ENCODE measurements at places on chromosomes 2 and 18. TPM values are rescaled to one million over a fixed set of nuclear protein-coding genes. Genes with fewer than 3 reads are reported as not detected.

DNA sequence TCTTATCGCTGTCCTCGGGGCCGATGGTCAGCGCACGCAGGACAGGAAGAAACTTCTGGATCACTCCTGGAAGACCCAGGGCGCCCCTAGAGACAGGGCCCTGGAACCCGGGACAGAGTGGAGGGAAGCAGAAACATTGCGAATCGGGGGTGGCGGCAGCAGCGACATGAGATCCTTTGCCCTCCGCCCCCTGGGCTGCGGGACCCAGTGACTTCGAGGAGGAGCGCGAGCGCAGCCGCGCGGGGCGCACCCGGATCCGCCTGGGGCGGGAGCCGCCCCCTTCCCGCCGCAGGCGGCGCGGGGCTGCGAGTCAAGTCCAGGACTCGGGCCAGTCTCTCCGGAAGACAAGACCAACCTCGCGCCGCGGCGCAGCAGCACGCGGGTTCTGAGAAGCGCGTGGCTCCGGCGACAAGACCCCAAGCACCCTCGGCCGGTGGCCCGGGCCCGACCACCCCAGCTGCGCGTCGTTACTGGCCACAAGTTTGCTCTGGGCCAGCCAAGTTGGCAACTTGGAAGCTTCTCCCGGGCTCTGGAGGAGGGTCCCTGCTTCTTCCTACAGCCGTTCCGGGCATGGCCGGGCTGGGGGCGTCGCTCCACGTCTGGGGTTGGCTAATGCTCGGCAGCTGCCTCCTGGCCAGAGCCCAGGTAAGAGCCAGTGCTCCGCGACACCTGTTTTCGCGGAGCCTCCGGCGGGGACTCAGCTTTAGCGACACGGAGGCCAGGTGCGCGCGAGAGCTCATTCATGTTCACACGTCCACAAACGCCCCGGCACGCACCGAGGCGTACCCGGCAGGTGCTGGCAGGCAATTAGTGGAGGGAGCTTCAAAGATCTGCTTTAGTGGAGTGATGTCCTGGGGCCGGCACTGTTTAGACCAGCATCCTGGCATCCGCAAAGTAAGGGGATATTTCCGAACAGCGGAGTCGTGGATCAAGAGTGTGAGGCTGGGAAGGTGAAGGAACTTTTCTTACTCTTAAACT, at the start of gene PTH2R:
Gene PTH2R, plus strand, starts transcription at position 319 of the 978 bp plus-strand sequence. Its CDS starts 252 bp downstream, at position 571.
- peak; percentile 28 for DNase-seq

DNA sequence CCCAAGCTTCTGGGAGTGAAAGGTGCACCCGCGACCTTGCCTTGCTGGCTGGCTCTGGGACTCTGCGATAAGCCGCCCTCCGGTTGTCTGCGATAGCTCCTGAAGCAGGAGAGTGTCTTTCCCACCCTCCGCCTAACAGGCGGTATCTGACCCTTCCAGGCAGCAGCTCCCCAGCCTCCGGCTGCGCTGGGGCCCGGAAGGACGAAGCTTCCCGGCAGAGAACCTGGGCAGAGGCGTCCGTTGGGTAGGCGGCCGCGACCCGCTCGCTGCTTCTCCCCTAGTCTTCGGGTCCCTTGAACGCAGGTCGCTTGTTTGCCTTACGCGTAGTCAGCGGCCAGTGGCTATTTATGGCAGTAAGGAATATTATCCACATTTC, 446 bp upstream of the RHBDD1 start:
- DNase-seq = no peak

GRCh38 chr2:237699870-237700511, 72.6 kb downstream of the LRRFIP1 start:
- DNase-seq = no peak

- no peak for DNase-seq
Observed at GRCh38 chr2:105777506-105778055, 32.9 kb downstream of the NCK2 start.

DNA sequence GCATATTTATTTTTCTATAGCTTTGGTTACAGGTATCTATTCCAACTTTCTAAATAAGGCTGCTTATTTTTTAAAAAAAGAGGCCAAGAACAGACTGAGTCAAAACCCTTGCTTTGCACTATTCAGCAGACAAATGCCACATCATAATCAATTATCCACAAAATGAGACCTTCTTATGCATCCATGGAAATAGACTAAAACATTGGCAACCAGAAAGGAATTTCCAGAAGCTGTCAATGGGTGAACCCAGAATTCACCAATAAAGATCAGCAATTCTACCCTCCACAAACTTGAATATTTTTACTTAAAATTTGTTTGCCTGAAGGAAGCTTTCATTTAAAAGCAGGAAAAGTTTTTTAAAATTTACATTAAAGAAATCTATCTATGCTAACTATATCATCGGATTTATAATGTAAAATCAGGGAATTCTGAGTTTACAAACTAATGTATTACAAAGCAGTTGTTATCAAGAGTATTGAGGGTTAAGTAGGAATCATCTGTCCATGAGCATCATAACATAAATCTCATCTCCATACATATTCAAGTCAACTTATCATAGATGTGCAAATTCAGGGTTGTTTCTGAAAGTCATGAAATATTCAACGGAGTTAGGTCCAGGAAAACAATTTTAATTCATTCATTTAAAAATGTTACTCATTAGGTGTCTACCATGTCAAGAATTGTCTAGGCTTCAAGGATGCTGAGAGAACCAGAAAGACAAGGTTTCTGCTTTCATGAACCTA, 548.0 kb downstream of the SATB2 start:
- DNase-seq = no peak

DNA sequence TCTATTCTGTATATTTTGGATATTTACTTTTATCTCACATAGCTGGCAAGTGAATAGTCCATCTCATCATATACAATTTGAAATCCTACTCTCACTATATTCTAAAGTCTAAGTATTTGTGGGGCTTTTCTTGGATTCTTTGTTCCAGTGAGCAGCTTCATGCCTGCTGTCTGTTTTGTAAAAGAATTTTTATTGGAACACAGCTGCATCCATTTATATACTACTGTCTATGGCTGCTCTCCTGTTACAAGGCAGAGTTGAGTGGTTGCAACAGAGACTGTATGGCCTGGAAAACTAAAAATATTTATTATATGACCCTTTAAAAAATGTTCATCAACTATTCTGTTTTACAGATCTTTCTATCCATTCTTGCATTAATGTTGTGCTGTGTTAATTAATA, 193.3 kb upstream of the KLHL14 start:
- DNase-seq = no peak

GRCh38 chr2:209389171-209389618, 34.7 kb upstream of the MAP2 start:
- DNase-seq = no peak

- no peak for DNase-seq
Observed at GRCh38 chr2:96534701-96535181, 1.8 kb upstream of the ARID5A start.

GRCh38 chr2:55459714-55460274, 40.1 kb upstream of the CCDC88A start:
- no peak for DNase-seq

DNA sequence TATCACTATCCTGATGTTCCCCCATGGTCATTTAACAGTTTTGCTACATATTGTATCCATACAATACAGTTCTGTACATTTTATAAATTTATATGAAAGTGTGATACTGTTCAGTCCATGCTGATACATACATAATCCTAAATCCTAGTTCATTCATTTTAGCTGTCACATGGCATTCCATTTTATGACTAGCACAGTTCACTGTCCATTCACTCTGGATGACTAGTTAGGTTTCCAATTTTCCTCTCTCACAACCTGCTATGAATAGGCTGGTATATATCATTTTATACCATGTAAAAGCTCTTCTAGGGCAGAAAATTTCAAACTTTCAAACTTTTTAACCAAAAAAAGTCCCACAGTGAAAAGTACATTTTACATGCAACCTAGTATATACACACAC, 15.2 kb downstream of the SMAD2 start:
- no peak for DNase-seq

GRCh38 chr2:17879137-17879912, 858 bp downstream of the KCNS3 start:
- peak; percentile 50 for DNase-seq

- DNase-seq = no peak
Observed at GRCh38 chr2:9613291-9613690, 17.5 kb downstream of the YWHAQ start.

DNA sequence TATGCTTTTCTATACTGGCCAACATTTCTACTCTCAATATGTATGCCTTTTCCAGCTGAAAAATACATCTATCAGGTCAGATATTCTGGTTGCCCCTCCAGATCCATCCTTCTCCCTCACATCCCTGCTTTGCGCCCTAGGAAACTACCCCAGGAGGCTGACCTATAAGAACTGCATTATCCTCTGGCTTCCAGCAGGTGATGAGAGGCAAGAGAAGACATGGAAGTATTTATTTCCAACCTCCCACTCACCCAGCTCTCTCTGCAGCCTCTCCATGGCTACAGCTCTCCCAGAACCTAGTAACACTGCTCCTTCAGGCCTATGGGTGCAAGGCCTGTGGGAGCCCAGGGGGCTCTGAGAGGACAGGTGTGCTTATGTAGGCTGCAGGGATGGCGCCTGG, 42.9 kb downstream of the ARID5A start:
- no peak for DNase-seq

GRCh38 chr18:21548647-21549046, 51.9 kb downstream of the ESCO1 start:
- DNase-seq = no peak

GRCh38 chr2:24164416-24164973, 10.4 kb upstream of the FAM228A start:
- DNase-seq = no peak

GRCh38 chr2:234699456-234699855, 202.6 kb upstream of the ARL4C start:
- DNase-seq = no peak

DNA sequence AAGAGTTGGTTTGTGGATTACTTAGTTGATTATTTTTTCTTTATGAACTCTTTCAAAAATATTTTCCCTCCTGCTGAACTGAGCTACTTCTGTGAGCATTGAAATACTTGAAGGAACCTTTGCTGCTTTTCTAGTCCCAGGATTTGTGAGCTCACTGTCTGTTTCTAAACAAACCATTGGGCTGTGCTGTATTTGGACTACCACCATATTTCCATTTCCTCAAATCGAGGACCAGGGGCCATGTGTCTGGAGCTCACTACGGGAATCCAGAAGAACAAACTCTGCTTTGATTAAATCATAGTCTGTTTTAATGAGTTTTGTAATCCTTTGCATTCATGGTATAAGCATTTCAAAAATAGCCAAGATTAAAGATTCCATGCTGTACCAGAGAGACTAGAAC, 1.3 kb downstream of the MRPL33 start:
- DNase-seq = no peak

DNA sequence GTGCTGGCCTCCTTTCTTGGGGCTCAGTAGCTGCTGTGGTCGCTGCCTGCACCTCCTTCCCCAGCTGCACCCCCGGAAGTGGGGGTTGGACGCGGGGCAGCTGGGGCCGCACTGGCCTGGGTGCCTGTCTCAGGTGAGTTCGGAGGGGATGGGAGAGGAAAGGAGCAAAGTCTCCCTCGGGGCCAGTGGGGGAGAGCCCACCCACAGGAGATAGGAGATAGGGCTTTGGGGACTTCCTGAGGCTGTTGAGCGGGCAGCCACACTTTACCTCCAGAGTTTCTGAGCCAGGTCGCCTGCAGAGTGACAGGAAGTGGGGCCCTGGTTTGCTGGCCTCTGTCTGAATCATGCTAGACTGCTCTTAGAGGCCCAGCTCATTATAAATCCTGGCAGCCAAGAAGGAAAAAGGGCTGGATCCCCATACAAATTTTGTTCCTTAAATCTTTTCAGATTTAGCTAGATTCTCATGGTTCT, 8.1 kb downstream of the MBP start:
- no peak for DNase-seq

- DNase-seq = no peak
Observed at GRCh38 chr2:226159875-226160479, 639.6 kb downstream of the IRS1 start.

GRCh38 chr2:150465703-150466569, 21.5 kb downstream of the RND3 start:
- DNase-seq = no peak

- DNase-seq = no peak
Observed at GRCh38 chr2:113342650-113343049, 63.9 kb upstream of the PAX8 start.

GRCh38 chr2:96167407-96168013, 22.3 kb upstream of the DUSP2 start:
- DNase-seq = no peak

- DNase-seq = no peak
Observed at GRCh38 chr2:80086831-80087230, 217.7 kb downstream of the LRRTM1 start.

- DNase-seq = no peak
Observed at GRCh38 chr2:98472132-98472650, 27.5 kb downstream of the INPP4A start.

- DNase-seq = no peak
Observed at GRCh38 chr2:231684314-231685223, 23.8 kb upstream of the PTMA start.

GRCh38 chr2:142347751-142348150, 216.9 kb upstream of the LRP1B start:
- no peak for DNase-seq

- DNase-seq = no peak
Observed at GRCh38 chr2:46899053-46899452, 16.6 kb downstream of the MCFD2 start.

GRCh38 chr18:57048351-57048750, 98.5 kb upstream of the BOD1L2 start:
- DNase-seq = no peak

GRCh38 chr18:61703508-61703907, 189.3 kb downstream of the RNF152 start:
- no peak for DNase-seq

DNA sequence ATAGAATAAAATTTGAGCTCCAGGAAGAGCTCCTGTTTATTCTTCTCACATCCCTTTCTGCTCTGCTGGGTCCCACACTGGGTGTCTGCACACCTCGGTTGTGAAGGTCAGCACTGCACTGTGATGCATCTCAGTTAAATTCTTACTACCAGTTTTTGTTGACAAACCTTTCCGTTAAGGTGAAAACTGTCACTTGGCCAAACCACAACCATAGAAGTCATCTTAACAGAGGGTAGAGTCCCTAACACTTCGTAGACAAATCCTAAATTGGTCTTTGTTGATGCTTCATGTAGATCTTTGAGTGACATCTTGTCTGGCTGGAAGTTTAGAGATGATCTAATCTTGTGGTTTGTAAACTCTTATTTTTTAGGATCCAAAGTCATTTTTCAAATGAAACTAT, 167.4 kb upstream of the MAP3K20 start:
- DNase-seq = no peak

GRCh38 chr2:5970347-5970746, 278.2 kb downstream of the SOX11 start:
- no peak for DNase-seq

C2orf72 gene
- 4.0 TPM for polyA plus RNA-seq

SERPINB8 gene
- 3.4 TPM for polyA plus RNA-seq

ILKAP gene
- polyA plus RNA-seq = 60.8 TPM

MRO gene
- 2.2 TPM for polyA plus RNA-seq

GAD1 gene
- 1.4 TPM for polyA plus RNA-seq

ODC1 gene
- 375 TPM for polyA plus RNA-seq

UGT1A10 gene
- polyA plus RNA-seq = not detected

THUMPD2 gene
- 26.4 TPM for polyA plus RNA-seq

DLGAP1 gene
- polyA plus RNA-seq = 6.2 TPM

FAM124B gene
- 2.6 TPM for polyA plus RNA-seq

ZSWIM2 gene
- not detected for polyA plus RNA-seq

METTL8 gene
- polyA plus RNA-seq = 21.0 TPM
